ENCODE measurements at places on chromosomes 5 and 9. TPM values are rescaled to one million over a fixed set of nuclear protein-coding genes. Genes with fewer than 3 reads are reported as not detected.

Gene ADGRD2
- not detected for total RNA-seq

Gene SPAG8
- total RNA-seq = 0.98 TPM

Gene DAPK1
- 3.7 TPM for total RNA-seq

DNA sequence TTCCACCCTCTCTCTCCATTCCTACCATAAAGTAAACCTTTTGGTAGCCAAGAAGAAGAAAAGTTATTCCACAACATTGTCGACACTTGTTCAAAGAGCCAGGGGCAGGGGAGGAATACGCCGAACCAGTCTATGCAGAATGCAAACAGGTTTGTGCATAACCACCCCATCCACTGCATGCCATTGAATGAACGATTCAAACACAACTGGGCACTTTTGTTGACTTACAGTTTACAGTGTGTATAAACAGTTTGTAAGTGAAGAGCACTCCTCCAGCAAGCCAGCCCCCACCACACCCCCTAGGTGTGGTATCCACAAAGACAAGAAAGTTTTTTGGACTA is 6.8 kb upstream of the S1PR3 start:
- no peaks in the 10 kb centered on the region for H3K27me3 ChIP-seq
- H3K4me3 ChIP-seq = no peak overlapping the region
- DNase-seq = no peak
- no peaks in the 10 kb centered on the region for H3K36me3 ChIP-seq
- H3K4me1 ChIP-seq = peaks cover 6% of the 10 kb centered on the region

DNA sequence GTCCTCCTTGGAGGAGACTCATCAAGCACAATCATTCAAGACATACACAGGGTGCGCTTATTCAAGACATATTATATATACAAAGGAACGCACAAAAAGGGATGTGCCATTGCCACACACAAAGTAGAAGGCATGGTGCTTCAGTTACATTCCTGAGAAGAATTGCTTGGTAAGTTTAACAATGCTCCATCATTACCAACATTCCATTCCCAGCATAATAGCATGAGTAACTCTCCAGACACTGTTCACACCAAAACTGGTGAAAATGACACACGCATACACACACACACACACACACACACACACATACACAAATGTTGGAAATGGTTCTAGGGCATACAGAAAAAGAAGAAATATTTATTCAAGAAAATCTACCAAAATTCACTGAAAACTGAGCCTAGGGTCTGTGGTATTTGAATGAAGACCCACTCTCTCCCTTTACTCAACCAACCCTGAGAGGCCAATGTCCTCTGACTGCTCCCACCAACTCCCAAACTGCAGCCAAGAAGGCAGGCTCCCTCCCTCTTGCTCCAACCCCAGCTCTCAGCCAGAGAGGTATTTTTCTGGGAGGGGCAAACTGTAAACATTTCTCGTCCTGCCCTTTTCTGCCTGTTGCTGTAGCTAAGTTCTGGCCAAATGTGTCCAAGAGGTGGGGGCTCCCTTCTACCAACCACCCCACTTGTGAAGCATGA is 19.9 kb downstream of the UGT3A1 start:
- no peak overlapping the region for H3K27ac ChIP-seq
- H3K4me3 ChIP-seq = no peak overlapping the region
- H3K27me3 ChIP-seq = no peaks in the 10 kb centered on the region
- H3K36me3 ChIP-seq = no peaks in the 10 kb centered on the region

GRCh38 chr5:113900816-113901215 is 387.3 kb downstream of the YTHDC2 start:
- no peak for DNase-seq
- no peak overlapping the region for H3K27ac ChIP-seq
- no peaks in the 10 kb centered on the region for H3K27me3 ChIP-seq
- no peak overlapping the region for H3K4me3 ChIP-seq

GRCh38 chr9:131525643-131526565 is 5.2 kb downstream of the UCK1 start:
- no peak for DNase-seq
- no peak overlapping the region for H3K4me3 ChIP-seq
- no peaks in the 10 kb centered on the region for H3K27me3 ChIP-seq
- H3K36me3 ChIP-seq = peaks cover 23% of the 10 kb centered on the region
- H3K27ac ChIP-seq = no peak overlapping the region
